HFFc6 (cell line): ENCODE measurements at places on chromosomes 6 and 20. TPM values are rescaled to one million over a fixed set of nuclear protein-coding genes. Genes with fewer than 3 reads are reported as not detected.

- H3K27ac ChIP-seq = no peak overlapping the region
- H3K4me3 ChIP-seq = no peak overlapping the region
- H3K4me1 ChIP-seq = peaks cover 42% of the 10 kb centered on the region
Observed at GRCh38 chr6:134351615-134352474, 33.9 kb upstream of the SGK1 start.

- H3K4me1 ChIP-seq = no peaks in the 10 kb centered on the region
- H3K4me3 ChIP-seq = no peak overlapping the region
Observed at GRCh38 chr6:51098791-51099190, 280.1 kb downstream of the TFAP2B start.

DNA sequence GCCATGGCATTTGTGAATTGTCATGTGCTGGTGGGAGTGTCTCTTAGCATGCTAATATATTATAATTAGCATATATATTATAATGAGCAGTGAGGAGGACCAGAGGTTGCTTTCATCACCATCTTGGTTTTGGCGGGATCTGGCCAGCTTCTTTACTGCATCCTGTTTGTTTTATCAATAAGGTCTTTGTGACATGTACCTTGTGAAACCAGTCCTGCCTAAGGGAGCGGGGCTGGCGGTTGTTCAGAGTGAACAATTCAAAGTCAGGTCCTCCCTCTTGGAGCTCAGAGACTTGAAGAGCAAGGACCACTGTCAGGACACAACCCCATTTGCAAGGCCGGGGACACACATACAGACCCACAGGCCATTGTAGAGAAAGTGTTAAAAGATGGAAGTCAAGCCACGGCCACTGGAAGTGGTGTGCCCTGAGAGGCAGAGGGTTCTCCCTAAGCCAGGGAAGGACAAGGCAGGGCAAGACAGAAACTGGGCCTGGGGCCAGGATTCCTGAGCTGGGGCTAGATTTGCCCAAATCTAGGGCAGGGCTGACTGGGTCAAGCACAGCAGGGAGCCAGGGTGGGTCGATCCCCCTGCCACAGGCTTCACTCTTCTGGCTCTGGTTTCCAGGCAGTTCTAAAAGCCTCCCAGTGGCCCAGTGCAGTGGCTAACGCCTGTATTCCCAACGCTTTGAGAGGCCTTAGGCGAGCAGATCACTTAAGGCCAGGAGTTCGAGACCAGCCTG lies 14.2 kb downstream of the SLC52A3 start:
- H3K4me1 ChIP-seq = no peaks in the 10 kb centered on the region
- H3K27ac ChIP-seq = no peak overlapping the region
- H3K4me3 ChIP-seq = no peak overlapping the region
- H3K27me3 ChIP-seq = peaks cover 65% of the 10 kb centered on the region
- DNase-seq = no peak
- no peaks in the 10 kb centered on the region for H3K36me3 ChIP-seq

- peaks cover 24% of the 10 kb centered on the region for H3K4me1 ChIP-seq
- no peak for DNase-seq
- no peak overlapping the region for H3K4me3 ChIP-seq
- peaks cover 6% of the 10 kb centered on the region for H3K27me3 ChIP-seq
- no peaks in the 10 kb centered on the region for H3K36me3 ChIP-seq
Observed at GRCh38 chr6:159257846-159258245, 88.6 kb downstream of the FNDC1 start.

DNA sequence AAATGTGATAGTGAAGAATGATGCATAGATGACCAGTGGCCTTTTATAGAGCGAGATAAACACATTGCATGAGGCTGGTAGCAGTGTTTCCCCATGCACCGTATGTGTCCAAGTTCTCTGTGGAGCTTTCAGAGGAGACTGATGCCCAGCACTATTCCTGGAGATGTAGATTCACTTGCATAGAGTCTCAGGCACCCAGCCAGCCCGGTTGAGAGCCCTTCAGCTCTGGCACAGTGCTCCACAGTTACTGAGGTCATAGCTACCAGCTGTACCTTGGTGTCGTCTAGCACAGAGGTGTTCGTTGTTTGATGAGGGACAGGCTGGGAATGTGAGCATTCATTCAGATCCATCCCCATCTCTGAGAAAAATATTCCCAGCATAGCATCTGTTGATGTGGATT lies 328.9 kb downstream of the FARS2 start:
- no peak overlapping the region for H3K4me3 ChIP-seq
- no peak for DNase-seq
- H3K4me1 ChIP-seq = no peaks in the 10 kb centered on the region
- peaks cover 10% of the 10 kb centered on the region for H3K36me3 ChIP-seq
- no peak overlapping the region for H3K27ac ChIP-seq
- no peaks in the 10 kb centered on the region for H3K27me3 ChIP-seq

DNA sequence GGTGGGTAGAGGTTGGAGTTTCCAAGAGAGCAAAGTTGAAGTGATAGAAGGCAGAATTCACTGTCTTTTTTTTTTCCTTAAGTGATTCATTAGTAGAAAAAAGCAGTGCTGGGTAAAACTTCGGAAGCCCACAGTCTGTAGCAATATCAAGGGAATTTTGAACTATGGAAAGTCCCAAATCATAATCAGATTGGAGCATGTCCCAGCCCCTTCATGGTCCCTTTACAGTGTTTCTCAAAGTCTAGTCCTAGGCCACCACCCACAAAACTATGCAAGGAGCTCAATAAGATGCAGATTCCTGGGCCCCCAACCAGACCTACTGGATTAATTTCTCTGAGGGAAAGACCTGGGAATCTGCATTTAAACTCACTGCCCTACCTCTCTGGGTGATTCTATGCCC lies 22.6 kb downstream of the NEDD9 start:
- no peak overlapping the region for H3K4me3 ChIP-seq
- DNase-seq = no peak
- peaks cover 2% of the 10 kb centered on the region; the same call in 1 of the 2 replicates for H3K27me3 ChIP-seq

- H3K36me3 ChIP-seq = no peaks in the 10 kb centered on the region
- peaks cover 18% of the 10 kb centered on the region; the same call in 1 of the 2 replicates for H3K4me1 ChIP-seq
- no peak overlapping the region for H3K4me3 ChIP-seq
- no peak overlapping the region for H3K27ac ChIP-seq
Observed at GRCh38 chr6:2028457-2029038, 216.9 kb downstream of the GMDS start.

DNA sequence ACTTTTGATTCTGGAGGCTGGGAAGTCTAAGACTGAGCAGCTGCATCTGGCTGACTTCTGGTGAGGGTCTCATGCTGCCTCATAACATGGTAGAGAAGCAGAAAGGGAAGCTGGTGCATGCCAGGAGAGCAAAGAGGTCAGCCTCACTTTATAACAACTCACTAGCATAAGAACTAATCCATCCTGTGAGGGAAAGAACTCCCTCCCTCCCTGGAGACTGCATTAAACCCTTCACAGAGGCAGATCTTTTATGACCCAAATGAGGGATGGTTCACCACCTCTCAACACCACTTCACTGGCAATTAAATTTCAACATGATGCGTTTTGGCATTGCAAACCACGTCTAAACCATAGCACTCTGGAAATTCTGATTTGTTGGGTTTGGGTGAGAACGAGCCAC lies 33.9 kb downstream of the STXBP5 start:
- peaks cover 18% of the 10 kb centered on the region for H3K36me3 ChIP-seq
- H3K27ac ChIP-seq = no peak overlapping the region
- no peak overlapping the region for H3K4me3 ChIP-seq
- DNase-seq = no peak

DNA sequence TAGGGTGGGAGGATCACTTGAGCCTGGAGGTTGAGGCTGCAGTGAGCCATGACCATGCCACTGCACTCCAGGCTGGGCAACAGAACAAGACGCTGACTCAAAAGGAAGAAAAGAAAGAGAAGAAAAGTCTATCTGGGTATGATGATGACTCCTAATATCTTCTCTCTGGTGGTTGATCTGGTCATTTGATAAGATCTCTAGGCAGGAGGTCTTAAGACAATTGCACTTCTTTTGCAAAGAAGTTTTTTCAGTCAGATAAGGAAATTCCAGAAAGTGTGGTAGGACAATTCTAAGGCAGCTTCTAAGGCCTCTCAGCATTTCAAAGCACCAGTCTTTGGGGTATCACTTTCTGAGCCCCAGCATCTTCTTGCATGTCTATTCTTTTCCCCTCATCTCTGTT lies 7.7 kb upstream of the AIF1 start:
- no peak for DNase-seq
- no peaks in the 10 kb centered on the region for H3K4me1 ChIP-seq
- H3K36me3 ChIP-seq = no peaks in the 10 kb centered on the region
- no peak overlapping the region for H3K27ac ChIP-seq

GRCh38 chr6:149190224-149190831 lies 127.2 kb upstream of the TAB2 start:
- H3K27me3 ChIP-seq = peaks cover 26% of the 10 kb centered on the region
- no peak overlapping the region for H3K4me3 ChIP-seq
- H3K36me3 ChIP-seq = peaks cover under 1% of the 10 kb centered on the region; the same call in 1 of the 2 replicates

C20orf141 gene
- total RNA-seq = not detected in 3 replicates

DNA sequence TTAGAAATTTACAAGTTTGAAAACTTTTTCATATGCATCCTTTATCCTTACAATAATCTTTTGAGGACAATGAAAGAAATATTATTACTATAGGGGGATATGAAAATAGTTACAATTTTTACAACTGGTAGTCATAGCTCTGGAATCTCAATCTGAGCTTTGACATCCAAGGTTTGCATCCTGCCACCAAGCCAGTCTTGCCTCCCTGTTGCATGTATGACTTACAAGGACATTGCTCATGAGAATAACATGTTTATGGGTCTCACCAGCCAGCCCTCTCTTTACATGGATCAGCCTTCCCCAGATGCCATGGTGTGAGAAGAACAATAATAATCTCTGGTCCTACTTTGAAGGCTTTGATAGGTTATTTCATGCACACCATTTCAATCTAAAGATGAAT lies 67.5 kb downstream of the THEMIS start:
- H3K27me3 ChIP-seq = no peaks in the 10 kb centered on the region
- H3K4me3 ChIP-seq = no peak overlapping the region
- H3K4me1 ChIP-seq = peaks cover 22% of the 10 kb centered on the region
- DNase-seq = no peak
- no peaks in the 10 kb centered on the region for H3K36me3 ChIP-seq

DNA sequence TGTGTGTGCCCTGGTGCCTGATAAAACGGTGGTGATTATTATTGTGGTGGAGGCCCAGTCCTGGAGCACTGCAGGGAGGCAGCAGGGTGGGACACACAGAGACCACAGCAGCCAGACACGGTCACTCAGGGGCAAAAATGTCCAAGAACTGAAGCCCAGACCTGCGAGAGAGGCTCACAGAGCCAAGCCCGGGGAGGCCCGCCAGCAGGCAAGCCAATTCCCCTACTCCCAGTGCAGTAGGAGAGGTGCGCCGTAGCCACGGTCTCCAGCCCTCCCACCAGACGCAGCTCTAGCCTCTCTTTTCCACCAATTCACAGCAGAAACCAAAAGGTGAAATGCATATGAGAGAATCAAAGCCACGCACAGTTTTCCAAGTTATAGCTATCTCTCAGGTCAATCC lies 179.4 kb upstream of the TAB2 start:
- H3K36me3 ChIP-seq = no peaks in the 10 kb centered on the region
- DNase-seq = no peak
- no peaks in the 10 kb centered on the region for H3K4me1 ChIP-seq
- H3K4me3 ChIP-seq = no peak overlapping the region
- peaks cover 11% of the 10 kb centered on the region for H3K27me3 ChIP-seq
- H3K27ac ChIP-seq = no peak overlapping the region

GRCh38 chr6:166621114-166621540 lies 5.9 kb downstream of the RPS6KA2 start:
- H3K4me3 ChIP-seq = no peak overlapping the region
- peaks cover 60% of the 10 kb centered on the region for H3K4me1 ChIP-seq
- peaks cover 1% of the 10 kb centered on the region; the same call in 1 of the 2 replicates for H3K27me3 ChIP-seq
- H3K27ac ChIP-seq = peak overlapping the region; percentile 77
- H3K36me3 ChIP-seq = peaks cover 11% of the 10 kb centered on the region

DNA sequence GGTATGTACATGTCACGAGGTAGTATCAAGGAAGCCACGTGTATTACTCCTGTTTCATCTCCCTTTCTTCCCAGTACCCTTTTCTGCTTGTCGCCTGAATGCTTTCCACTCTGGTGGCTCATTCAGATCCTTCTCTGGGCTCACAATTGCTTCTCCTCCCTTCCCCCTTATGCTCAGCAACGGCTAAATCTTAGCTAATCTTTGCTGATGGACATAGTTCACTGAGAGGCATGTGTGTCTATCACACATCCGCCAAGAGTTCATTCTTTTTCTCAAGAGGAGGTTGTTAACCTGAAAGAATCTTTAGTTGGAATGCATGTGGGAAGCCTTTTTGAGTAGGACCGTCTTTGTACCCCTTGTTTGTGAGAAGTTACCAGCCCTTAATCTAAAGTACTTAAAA lies 25.8 kb upstream of the MROH8 start:
- H3K27me3 ChIP-seq = no peaks in the 10 kb centered on the region
- H3K27ac ChIP-seq = peak overlapping the region; percentile 28; the same call in 1 of the 2 replicates
- no peak for DNase-seq
- no peak overlapping the region for H3K4me3 ChIP-seq
- peaks cover 27% of the 10 kb centered on the region; the same call in 1 of the 2 replicates for H3K36me3 ChIP-seq
- peaks cover 33% of the 10 kb centered on the region for H3K4me1 ChIP-seq

DNA sequence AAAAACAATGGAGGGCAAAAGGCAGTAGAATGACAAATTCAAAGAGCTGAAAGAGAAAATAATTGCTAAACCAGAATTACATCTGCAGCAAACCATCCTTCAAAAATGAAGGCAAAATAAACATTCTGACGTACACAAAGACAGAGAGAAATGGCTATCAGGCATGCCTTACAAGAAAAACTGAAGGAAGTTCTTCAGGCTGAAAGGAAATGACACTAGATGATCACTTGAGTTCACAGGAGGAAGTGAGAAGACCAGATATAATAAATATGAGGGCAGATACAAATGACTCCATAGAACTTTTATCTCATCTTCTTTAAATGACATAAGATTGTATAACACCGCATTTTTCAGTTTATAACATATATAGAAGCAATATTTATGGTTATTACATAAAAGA lies 30.0 kb downstream of the DZANK1 start:
- H3K4me3 ChIP-seq = no peak overlapping the region
- no peak overlapping the region for H3K27ac ChIP-seq
- H3K27me3 ChIP-seq = no peaks in the 10 kb centered on the region
- no peaks in the 10 kb centered on the region for H3K4me1 ChIP-seq

HLA-G gene
- total RNA-seq = 0.18 to 0.28 TPM in 2 of 3 replicates, not detected in the other

DNA sequence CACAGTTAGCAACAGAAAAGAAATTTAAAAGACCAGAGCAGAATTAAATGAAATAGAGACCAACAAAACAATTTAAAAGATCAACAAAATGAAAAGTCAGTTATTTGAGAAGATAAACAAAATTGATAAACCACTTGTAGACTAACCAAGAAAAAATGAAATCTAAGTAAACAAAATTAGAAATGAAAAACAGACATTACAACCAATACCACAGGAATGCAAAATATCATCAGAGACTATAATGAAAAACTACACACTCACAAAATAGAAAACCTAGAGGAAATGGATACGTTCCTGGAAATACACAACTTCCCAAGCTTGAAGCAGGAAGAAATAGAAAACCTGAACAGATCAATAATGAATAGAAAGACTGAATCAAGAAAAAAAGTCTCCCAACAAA lies 97.8 kb downstream of the WDR27 start:
- H3K27me3 ChIP-seq = no peaks in the 10 kb centered on the region; the same call in 1 of the 2 replicates
- H3K4me1 ChIP-seq = peaks cover 32% of the 10 kb centered on the region
- peaks cover 27% of the 10 kb centered on the region for H3K36me3 ChIP-seq
- peak overlapping the region; percentile 8; the same call in 1 of the 2 replicates for H3K4me3 ChIP-seq
- DNase-seq = no peak
